Stimulated activated naive CD4-positive, alpha-beta T cell (primary cell): ENCODE measurements at places on chromosomes 3 and 15.
A peak's percentile ranks its signal among the peaks of the same experiment; 100 is the strongest.

DNA sequence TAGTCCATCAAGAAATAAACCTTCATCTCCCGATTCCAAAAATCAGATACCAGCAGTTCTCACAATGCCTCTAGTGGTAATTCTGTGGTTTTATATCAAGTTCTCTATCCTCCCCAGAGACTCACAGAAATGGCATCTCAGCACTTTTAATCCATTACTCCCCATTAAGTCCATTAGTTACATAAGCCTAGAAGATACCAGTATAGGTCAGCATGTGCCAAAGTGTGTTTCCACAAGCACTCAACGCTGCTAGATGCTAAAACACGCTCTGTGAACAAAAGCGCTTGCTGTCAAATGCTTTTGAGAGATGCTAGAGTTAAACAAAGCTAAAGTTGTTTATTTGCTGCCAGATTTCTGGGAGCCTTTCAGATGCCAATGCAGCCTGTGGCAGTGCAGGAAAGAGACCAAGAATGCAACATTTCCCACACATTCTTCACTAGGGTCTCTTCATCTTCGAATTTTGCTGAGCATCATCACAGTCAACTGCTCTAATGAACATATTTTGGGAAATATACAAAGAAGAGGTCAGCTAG, 918.8 kb upstream of the CFAP20DC start:
- DNase-seq, result no peak

DNA sequence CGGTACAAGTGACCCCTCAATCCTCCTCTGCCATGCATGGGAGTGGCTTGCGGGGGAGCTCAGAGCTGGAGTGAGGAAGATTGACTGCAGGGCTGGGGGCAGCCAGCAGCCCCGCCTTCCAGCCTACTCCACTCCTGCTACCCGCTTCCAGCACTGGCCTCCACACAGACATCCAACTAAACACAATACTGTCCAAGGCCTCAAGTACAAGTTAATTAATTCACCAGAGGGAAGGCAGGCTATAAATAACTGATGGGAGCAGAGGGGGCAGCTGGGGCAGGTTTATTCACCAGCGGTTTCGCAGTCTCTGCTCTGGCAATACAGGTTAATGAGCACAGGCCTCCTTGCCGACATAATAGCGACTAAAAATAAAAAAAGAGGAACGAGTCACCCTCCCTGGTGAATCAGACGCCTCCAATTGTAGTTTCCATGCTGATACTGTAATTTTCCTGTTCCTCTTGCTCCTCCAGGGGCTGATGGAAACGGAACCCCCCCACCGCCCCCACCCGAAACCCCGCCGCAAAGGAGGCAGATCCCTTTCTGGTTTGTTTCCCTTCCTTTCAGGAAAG, 166.4 kb upstream of the TLE3 start:
- DNase-seq, result no peak

GRCh38 chr15:57224664-57225063, 151.6 kb upstream of the CGNL1 start:
- no peak for DNase-seq

DNA sequence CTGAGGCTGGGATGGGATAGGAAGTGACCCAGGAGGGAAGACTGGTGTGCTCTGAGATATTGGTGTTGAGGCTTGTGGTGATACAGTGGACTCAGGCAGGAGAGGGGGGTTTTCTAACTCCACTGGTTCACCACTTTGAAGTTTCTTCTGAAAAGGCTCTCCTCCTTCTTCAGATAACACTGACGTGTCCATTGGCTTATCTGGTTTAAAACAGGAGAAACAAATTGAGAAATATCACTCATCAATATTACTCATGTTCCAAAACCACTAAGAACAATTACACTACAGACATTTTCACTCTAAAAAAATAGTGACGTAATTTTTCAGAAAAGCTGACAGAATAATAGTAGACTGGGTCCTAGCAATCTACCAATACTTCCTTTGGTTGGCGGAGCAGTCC, 23.1 kb downstream of the TP53BP1 start:
- DNase-seq, result no peak

- DNase-seq, result no peak
Measured at GRCh38 chr15:92922418-92923002, 22.4 kb downstream of the CHD2 start.

- DNase-seq, result no peak
Measured at GRCh38 chr3:6531153-6531552, 329.8 kb upstream of the GRM7 start.

DNA sequence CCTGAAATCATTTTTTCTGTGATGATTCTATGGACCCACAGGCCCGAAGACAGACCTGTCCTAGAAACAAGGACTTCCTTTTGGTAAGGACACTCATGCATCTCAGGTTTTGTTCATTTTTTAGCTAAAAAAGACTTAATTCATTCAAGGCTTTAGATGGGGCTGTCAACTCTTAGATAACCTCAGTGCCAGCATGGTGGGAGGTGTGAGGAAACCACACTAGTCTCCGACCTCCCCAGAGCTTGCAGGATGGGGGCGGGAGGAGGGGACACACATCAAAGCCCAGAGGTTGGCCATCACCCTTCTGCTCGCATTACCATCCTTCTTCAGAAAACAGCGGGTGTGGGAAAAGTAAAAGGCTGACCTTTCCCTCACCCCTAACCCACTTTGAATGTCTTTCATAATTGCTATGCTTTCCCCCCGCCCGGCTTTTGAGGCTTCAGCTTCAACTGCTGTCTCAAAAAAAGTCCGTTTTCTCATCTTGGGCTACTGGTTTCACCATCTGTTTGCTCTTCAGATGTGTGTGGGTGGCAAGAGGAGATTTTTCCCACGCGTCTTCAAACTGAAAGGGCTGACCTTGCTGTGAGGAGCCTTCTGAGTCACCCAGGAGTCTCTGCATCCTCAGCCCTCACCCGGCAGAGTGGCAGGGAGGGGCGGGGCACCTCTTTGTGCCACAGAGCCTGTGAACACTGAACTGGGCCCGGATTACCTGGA, 27.6 kb upstream of the CXCR6 start:
- peak; percentile 26 for DNase-seq

GRCh38 chr3:127480196-127480954, 110.2 kb downstream of the TPRA1 start:
- DNase-seq, result no peak

DNA sequence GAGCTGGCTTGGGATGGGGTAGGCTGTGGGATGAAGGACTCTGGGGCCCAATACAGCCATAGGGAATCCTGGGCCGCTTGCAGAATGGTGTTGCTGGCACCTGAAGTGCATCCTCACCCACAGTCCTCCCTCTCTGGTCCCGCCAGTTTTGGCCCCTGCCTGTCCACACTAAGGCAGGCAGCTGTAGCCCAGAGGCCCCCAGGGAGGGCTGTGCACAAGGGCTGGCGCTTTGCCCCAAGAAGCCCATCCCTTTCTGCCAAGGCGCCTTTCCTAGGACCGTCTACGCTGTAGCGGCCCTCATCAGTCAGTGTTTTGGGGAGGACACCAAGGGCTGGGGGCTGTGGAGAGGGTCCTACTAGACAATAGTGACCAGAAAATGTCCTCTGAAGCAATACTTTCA, 116.2 kb upstream of the ABHD17C start:
- DNase-seq, result no peak

GRCh38 chr3:188326111-188326510, 172.2 kb downstream of the LPP start:
- DNase-seq, result no peak

DNA sequence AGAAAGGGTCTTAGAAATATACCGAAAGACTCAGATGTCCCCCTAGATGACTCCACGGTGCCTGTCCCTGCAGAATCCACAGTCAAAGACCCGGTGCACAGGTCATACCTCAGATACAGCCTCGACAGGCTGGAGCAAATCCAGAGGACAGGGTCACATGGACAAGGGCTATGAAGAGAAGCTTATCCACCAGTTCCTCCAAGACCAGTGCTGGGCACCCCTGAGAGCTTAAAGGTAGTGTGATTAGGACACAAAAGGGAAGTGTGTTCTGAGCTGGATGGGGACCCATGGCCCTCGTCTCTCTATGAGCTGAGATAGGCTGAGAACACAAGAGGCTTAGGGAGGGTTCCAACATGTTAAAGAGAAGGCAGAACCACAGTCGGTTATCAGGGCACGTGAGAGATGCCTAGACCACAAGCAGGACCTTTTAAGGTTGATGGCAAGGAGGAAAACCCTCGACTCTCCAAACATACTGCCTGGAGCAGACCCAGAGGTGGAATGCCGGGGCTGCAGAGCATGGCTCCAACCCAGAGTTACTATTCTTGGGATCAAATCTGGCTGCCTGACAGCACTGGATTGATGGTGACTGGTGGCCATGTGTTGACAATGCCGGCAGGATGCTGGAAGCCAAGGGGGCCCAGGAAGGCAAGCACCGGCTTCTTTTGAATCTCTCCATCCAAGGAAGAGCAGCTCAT, 46.9 kb downstream of the ADCY5 start:
- DNase-seq, result no peak

DNA sequence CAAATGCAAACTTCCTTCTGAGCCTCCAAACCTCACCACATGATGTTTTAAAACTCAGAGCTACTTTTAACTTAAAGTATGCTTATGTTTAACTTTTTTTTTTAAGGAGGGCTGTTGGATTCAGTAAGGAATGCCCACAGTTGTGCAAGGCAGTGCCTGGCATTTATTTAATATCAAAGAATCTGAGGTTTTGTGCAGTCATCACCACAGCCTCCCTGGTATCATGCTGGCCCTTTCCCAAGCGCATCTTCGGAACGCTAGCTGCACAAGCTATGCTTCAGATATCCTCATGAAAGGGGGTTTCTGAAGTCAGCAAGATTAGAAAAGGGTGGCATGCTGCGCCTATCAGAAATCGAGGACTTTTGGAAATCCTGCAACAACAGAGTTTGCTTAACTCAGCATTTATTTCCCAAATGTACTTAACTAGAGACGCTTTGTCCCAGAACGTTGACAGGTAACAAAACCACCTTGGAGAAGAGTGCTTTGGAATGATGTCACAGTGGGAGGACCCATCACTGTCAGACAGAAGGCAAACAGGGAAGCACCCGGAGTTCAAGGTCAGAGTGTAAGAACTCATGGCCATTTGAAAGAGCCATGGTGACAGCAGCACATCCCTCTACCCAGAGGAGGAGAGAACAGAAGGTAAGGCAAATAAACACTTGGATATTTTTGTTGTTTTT, 120.2 kb upstream of the IGF1R start:
- no peak for DNase-seq

GRCh38 chr3:13429631-13430291, 9.6 kb upstream of the NUP210 start:
- no peak for DNase-seq

DNA sequence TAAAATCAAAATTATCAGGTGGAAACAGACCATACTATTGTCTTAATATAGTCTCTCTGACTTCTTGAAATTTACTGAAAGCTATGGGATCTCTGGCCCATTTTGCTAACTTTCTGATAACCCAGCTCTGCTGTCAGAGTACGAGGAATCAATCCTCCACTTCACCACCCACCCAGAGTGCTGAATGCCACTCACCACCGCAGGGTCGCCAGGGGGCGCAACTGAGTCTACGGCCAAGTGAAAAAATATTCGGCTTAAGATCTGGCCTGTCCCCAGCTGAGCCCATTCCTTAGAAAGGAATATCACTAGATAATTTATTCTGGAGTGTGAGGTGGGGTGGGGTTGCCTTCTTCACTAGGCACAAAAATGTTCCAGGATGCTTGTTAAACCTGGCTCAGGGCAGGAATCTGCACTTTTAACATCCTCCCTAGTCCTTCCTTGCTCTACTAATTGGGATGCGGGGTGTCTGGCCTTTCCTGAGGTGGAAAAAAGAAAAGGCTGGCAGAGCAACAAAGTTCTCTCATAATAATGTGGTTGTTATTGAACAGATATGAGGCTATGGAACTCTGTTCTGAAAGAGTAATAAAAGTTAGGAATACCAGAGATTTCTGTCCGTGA, 520.6 kb downstream of the MFSD1 start:
- DNase-seq, result no peak

DNA sequence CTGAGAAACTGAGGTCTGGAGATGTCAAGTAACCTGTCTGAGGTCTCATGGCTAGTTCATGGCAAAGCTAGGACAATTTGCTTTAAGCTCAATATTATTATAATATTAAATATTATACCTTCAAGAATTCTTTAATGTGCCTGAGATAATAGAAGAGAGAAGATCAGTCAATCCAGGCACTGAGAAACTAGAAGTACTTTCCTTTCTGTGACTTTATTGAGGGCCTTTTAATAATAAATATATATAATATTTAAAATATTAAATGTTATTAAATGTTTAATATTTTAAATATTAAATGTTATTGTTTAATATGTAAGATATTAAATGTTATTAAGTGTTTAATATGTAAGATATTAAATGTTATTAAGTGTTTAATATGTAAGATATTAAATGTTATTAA, 144.3 kb upstream of the DNAJC19 start:
- no peak for DNase-seq

- no peak for DNase-seq
Measured at GRCh38 chr3:133966954-133967353, 62.8 kb downstream of the SLCO2A1 start.

DNA sequence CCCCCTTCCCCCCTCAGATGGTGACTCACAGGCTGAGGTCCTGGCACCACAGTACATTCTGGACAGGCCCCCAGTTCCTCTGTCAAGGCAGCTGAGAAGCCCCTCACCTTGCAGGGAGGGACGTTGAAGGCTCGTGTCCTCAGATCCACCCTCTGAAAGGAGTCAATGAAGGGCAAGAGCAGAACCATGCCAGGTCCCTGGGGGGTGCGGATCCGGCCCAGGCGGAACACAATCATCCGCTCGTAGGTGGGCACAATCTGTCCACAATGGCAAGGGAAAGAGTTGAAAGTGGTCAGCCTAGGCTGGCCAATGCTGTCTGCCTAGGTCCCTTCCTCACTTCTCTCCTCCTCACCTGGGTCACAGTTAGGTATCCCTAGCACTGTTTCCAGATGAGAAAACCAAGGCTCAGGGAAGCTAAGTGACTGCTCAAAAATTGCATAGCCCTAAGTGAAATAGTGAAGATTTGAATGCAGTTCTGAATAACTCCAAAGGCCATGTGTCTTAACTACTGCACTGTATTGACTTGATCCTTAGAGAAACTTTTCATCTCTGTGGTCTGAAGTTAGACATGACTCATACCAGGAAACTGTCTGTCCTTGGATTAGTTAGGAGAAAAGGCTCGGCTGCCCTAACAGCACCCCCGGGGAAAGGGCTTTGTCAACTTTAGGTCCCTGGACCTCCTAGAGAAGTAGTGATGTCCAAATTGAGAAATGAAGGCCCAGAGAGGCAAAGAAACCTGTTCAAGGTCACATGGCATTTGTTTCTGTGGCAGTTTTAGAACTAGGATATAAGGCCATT, 2.9 kb downstream of the STOML1 start:
- no peak for DNase-seq

DNA sequence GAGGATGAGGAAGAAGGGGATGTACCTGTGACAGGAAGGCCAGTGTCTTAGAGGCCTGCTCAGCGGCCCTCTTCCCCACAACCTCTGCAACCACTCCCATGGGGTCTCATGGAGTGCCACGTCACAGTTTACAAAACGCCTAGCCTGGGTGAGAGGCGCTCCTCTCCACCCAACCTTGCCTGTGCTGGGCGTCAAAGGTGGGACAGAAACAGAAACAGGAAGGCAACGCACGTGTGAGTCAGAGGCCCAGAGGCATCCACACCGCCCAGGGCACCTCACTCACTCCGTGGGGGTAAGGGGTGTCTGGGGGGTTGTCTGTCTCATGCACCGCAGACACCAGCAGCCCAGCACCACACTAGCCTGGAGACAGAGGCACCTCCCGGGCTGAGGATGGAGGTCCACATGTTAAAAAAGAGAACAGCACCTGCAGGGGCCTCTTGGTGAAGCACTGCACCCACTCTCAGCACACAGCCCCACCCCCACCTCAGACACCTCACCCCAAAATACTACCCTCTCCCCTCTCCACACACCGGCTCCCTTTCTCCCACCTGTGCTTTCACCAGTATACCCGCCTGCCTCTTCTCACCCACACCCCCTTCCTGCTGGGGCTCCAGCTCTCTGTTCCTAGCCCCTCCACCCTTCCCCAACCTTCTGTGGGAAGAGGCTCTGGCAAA, 4.7 kb upstream of the CALML4 start:
- no peak for DNase-seq
